ENCODE measurements at places on chromosomes 3 and 15. TPM values are rescaled to one million over a fixed set of nuclear protein-coding genes. Genes with fewer than 3 reads are reported as not detected.
A peak's percentile ranks its signal among the peaks of the same experiment; 100 is the strongest.

DNA sequence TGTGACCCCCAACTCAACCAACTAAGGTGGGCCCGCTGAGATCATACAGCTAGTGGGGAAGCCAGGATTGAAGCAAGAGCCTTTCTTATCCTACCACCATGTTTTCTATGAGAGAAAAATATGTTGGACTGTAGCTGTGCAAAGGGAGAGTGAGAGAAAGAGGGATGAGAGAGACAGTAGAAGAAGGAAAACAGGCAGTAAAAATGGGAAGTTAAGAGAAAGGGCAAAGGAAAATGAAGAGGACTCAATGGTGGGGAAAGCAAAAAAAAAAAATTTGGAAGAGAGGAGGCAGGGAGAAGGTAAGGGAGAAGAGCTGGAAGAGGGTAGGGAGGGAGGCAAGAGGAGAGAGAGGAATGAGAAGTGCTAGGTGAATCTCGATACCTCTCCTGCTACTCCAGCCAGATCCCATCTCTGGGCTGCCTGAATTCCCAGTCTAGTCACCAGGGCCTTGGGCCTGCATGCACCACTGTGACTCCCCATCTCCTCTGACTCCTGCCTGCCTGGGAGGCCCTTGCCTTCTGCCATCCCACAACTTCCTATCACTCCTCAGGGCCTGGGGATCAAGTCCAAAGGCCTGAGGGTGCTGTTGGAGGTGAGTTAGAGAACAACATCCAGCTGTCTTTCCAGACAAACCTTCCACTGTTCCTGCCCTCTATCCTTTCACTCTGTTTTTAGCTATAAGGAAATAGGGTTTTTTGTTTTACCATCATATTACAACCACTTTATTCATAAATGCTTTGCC is 15.7 kb downstream of the FAM81A start:
- no peak for DNase-seq

- DNase-seq, result no peak
Observed at GRCh38 chr15:53739651-53740050, 19.8 kb downstream of the WDR72 start.

PYGO1 gene
- 7.7 TPM for polyA plus RNA-seq

DNA sequence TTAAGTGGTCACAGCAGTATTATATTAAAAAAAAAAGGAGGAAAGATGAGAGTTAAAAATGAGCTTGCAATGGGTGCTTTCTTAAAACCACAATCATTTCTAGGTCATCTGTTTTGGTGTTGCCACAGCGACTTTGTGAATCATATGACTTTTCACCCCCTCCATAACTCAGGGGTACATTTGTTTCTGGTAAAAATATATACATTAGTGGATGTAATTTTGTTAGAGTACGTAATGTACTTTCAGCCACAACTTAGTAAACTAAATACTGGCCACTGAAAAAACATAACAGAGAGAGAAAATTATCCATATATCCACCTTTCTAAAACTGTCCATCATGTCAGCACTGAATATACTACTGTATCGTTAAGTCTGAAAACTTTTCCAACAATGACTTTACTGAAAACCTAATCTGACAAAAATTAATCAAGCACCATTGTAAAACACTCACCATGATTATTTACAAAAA is 3.4 kb downstream of the ANKRD28 start:
- peak; percentile 36 for DNase-seq

DNA sequence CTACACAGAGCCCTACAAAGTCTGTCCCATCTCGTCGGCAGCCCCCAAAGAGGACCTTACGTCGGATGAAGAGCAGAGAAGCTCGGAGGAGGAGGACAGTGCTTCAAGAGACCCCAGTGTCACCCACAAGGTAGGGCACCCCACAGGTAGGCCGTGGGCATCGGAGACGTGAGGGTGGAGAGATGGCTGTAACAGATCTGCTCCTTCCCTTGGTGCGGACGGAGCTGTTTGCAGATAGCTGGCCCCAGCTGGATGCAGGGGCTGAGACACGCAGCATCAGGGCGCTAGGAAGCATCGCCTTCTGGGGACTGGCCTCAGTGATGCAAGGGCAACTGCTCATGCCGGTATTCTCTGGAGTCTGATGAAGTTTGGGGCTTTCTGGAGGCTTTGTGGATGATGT is 45.4 kb downstream of the FGD5 start:
- no peak for DNase-seq

ZNF662 gene
- 1.3 TPM for polyA plus RNA-seq

DNA sequence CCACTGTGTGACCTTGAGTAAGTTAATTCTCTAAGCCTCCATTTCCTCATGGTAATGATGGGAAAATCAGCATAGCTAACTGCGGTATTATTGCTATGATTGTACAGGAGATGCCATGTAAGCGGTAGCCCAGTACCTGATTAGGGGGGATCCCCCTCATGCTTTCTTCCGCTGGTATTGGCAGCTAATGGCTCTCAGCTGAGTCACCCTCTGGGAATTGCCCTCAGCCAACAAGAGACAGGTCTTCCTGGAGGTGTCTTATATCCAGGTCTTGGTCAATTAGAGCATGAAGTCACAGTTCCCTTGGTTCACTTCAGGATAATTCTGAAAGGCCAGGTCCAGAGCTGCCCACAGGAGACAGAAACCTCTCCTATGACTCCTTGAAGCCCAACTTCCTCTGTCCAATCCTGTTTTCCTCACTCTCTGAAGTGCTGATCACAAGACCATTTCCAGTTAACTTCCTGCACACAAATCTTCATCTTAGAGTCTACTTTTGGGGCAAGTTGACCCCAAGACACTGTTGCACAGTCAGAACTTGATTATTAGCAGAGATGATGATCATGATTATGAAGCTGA is 724.7 kb upstream of the ZNF385D start:
- DNase-seq, result no peak

DNA sequence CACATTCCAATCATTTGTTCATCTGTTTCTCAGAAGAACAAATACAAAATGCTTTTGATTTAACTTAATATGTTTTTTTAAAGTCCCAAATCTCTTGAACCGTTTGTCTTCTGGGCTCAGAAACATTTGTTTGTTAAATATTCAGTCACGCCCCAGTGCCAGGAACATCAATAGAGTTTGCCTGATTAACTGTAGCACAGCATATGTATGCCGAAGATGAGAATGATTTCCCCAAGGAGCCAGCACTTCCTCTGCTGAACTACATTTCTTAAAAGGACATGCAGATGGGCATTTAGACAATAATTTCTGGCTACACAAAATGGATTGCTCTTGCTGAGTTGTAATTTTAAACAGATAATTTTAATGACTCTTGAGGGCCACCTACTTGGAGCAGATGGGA is 191.6 kb upstream of the FAM3D start:
- DNase-seq, result no peak

DNA sequence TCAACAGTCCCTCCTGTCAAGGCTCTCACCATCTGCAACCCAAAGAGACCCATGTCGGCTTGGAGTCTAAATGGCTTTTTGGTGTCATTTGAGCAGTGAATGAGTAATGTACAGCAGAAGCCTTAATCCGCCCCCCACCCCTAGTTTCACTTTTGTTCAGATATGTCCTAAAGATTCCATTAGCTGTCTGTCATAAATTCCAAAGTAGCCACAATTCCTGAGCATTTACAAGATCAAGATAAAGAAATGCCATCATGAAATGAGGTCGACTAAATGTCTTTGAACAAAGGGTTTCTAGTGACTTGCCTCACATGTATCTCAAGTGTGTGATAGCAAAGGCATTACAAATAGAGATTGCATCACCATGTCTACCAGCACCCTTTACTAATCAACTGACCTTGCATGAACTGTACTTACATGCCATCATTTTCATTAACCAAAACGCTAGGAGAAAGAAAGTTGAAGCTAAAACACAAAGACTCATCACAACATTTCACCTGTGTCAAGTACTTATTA is 123.8 kb upstream of the PHLDB2 start:
- no peak for DNase-seq

Data from AG04450 (cell line).